ENCODE measurements at places on chromosomes 3 and 15.

GRCh38 chr15:52496776-52497470 lies 31.8 kb downstream of the MYO5A start:
- DNase-seq = peak; percentile 17

GRCh38 chr3:29711255-29711771 lies 430.4 kb downstream of the RBMS3 start:
- DNase-seq = no peak

DNA sequence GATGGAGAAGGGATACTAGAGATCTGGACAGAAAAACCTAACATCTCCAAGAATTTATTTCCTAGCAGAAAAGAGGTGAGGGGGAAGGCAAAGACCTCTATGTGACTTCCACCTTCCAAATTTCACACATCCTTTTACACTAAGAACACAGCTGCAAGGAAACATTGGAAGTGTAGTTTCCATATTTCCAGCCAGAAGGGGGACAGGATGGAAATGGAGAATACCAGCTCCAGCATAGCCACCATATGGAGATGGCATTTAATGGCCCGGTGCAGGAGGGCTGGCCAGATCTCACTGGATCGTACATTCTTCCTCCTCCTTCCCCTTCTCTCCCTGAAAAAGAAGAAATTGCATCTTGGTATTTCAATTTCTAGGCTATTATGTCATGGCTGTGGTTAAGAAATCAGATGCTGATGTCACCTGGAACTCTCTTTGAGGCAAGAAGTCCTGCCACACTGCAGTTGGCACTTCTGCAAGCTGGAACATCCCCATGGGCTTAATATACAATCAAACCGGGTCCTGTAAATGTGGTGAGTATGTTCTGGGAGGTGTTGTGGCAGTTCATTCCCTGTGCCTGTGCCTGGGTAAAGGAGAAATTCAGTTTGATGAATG lies 36.9 kb upstream of the TF start:
- DNase-seq = no peak

DNA sequence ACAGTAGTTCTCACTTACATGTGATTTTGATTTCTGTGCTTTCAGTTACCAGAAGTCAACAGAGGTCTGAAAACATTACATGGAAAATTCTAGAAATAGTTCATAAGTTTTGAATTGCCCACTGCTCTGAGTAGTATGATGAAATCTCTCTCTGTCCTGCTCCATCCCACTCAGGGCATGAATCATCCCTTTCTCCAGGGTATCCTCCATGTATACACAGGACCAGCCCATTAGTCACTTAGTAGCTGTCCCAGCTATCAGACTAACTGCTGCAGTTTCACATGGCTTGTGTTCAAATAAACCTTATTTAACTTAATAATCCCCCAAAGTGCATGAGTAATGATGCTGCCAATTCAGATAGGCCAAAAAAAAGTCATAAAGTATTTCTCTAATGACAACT lies 38.6 kb downstream of the EPHA3 start:
- DNase-seq = no peak
